ENCODE measurements at places on chromosomes 7 and 10.

- no peak for DNase-seq
These were observed 186.8 kb upstream of the CXCL12 start for GRCh38 chr10:44571701-44572100.

GRCh38 chr7:113444261-113444660 lies 325.9 kb upstream of the SMIM30 start:
- no peak for DNase-seq

GRCh38 chr7:18401757-18402156 lies 93.8 kb upstream of the HDAC9 start:
- DNase-seq, result no peak

- DNase-seq, result peak; percentile 55
These were observed 180.9 kb downstream of the ANK3 start for GRCh38 chr10:60208676-60209269.

- peak; percentile 59 for DNase-seq
These were observed 337.5 kb upstream of the KCND2 start for GRCh38 chr7:119935418-119936025.

DNA sequence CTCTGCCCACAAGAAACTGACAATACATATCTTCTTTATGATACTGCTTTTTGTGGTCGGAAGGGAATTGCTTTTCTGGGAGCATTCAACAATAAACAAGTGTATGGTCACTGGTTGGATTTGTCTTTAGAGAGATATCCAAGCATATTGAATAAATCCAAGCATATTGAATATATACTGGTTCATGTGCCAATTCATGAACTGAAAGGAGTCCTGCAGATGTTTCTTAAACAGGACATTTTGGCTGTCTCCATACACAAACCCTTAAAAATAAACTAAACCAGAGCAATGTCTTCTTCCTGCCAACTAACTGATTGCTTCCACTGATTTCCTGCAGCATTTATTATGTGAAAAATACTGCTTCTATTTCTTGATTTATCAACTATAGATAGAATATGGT lies 173.9 kb downstream of the FOXP2 start:
- no peak for DNase-seq

DNA sequence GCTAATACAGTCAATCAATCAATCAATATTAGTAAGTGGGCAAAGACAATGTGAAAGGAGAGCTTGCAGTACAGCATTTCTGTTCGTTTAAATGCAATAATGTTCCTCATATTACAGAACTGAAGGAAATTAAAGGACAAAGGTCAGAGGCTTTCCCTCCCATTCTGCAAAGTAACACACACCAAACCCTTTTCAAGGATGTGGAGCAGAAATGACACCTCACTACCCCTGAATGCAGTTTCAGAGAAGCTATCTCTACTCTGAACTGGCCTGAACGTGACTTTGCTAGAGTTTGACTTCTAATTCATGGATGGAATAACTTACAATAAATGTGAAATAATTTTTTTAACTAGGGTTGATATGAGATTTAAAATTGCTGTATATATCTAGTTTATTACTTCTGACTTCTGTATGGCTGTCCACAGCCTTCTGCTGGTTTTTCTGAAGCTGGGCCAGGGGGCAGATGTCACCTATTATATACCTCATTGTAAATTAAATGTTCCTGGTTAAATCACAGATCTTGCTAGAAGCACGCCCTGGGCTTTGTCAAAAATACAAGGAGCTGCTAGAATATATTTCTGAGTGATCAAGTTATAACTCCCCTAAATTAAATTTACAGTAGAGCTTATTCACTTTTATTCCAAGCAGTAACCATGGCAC lies 156.9 kb upstream of the C7orf33 start:
- no peak for DNase-seq

DNA sequence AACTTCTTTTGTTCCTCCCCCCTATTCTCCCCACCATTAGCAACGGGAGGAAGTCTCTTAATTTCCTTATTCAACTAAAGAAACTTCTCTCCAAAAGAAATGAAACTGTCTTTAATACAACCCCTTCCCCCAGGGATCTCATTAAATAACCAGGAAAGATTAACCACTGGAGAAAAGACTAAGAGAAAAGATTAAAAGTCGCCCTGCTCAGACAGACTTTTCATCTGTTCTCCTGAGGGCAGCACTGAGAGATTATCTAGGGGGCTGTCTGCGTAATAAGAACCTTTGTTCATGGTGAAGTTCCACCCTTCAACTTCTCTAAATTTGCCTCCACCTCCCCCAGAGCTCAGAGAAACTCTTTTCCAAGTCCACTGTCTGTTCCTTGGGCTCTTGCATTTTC lies 105.5 kb downstream of the HGF start:
- DNase-seq, result no peak

- no peak for DNase-seq
These were observed 284.4 kb upstream of the PHYHIPL start for GRCh38 chr10:58892031-58892531.

DNA sequence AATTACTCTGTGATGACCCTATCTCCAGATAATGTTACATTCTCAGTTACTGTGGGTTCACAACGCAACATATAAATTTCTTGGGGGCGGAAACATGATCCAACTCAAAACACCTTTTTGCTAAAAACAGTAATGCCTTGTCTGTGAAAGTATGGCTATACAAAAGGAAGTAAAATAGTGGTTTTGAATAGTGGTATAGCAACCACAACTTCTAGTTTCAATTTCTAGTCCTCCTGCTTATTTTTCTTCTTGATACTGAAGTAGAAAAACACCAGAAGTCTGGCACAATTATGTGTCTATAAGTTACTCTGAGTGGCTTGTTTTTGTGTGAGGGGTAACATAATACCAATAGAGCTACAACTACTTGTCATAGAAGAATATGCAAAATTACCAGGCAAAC lies 21.5 kb upstream of the ZNF800 start:
- no peak for DNase-seq

DNA sequence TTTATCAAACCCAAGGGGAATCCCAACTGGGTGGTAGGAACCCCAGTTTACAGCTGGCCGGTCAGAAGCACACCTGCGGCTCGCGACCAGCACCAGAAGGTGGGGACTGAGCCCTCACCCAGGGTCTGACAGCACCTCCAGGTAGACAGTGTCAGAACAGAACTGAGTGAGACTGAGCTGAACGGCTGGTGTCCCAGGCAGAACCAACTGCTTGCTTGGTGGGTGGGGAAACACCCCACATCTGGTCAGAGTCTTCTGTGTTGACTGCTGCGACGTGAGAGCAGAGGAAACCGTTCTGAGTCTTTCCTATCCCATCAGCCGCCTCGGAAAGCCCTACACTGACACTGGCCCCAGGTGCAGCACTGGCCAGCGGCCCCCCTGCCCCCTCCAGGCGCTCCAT lies 160.7 kb downstream of the MAD1L1 start:
- DNase-seq, result no peak

DNA sequence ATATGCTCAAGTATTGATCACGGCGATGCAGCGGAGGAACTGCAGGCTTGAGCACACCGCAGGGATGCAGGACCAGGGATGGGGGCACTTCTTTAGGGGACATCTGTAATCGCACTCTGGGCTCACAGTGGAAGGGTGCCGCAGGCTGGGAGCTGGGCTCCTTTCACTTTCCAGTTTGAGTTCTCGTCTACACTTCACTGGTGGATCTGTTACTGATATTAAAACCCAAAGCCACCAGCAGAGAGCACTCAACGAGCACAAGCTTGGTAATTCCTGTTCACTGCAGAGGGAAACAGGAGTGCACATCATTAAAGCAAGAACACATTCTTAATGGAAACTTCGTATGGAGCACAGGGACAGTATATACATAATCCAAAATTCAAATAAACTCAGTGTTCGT lies 91.3 kb downstream of the PARD3 start:
- no peak for DNase-seq

DNA sequence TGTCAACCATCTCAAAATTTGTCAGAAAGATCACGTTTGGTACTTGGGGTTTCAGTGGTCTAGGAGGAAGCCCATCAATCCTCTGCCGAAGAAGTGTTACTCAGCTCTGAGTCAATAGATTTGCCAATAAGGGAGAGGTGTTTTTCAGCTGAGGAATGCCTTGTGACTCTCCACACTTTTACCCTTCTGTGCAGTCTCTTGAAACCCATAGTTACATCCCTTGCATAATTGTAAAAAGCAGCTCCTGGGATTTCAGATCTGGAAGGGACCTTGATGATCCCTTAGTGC lies 47.5 kb downstream of the INSYN2A start:
- DNase-seq, result no peak

- DNase-seq, result no peak
These were observed 121.1 kb downstream of the AOAH start for GRCh38 chr7:36602934-36603887.

- DNase-seq, result no peak
These were observed 65.9 kb downstream of the BBS9 start for GRCh38 chr7:33195264-33195663.

- DNase-seq, result no peak
These were observed 140.2 kb upstream of the KLF6 start for GRCh38 chr10:3925184-3925583.

GRCh38 chr7:129469930-129470329 lies 32.4 kb upstream of the SMKR1 start:
- no peak for DNase-seq

- no peak for DNase-seq
These were observed 154.0 kb downstream of the REEP3 start for GRCh38 chr10:63675171-63675570.

GRCh38 chr7:44971902-44972441 lies 6.8 kb downstream of the MYO1G start:
- no peak for DNase-seq

- no peak for DNase-seq
These were observed 91.5 kb upstream of the LRRC4 start for GRCh38 chr7:128122576-128123290.

DNA sequence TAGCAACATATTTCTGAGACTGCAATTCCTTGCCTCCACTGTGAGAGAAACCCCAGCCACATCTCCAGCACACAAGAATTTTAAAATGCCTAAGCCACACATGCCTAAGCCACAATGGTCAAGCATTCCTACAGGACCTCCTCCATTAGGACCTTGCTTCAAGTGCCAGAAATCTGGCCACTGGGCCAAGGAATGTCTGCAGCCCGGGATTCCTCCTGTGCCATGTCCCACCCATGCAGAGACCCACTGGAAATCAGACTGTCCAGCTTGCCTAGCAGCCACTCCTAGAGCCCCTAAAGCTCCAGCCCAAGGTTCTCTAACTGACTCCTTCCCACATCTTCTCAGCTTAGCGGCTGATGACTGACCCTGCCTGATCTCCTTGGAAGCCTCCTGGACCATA lies 117.5 kb downstream of the AHR start:
- DNase-seq, result no peak

DNA sequence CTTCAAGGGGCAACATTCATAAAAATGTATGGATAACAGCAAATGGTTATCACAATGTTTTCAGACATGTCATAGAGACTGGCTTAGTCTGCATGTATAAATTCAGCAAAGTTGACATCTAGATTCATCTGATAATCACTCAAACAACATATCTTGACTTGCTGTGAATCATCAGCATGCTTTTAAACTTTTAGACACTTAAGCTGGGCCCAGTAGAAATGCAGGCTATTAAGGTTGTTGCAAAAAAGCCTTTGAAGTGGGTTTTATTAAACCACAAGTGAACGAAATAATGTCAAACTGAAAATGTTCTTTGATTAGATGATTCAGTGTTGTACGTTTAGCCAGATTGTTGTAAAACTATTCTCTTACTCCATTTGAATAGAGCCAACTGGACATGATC lies 759.6 kb downstream of the NXPH1 start:
- peak; percentile 9 for DNase-seq

GRCh38 chr7:2982831-2983230 lies 60.8 kb downstream of the CARD11 start:
- DNase-seq, result no peak

DNA sequence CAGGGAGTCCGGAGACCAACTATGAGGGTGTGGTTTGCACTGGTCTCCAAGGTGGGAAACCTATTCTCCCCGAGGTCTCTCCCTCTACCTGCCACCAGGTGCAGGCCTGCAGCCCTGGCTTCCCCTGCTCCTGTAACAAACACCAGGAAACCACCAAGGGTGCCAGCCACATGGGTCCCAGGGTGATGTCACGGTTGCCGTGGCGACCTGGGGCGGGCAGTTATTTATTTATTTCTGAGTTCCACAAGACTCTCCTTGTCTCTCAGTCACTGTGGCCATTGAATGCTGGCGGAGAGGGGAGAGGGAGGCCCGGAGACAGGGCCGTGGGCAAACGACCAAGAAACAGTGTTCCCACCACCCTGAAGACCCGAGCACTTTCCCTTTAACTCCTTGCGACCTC lies 27.0 kb downstream of the MMD2 start:
- DNase-seq, result no peak

DNA sequence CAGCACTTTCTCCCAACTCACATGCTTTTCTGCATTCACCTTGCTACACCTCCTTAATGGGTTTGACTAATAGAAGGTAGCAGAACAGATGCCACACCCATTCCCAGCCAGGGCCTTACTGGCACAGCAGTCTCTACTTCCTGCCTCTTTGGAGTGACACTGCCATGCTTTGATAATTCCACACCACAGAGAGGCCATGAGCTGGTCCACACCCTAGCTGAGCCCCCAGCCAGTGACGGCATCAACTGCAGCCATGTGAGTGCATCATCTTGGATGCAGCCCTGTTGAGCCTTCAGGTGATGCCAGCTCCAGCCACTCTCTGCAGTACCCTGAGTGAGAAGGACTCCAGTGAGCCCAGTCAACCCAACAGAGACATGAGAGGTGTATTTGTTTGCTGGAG lies 27.5 kb upstream of the EZH2 start:
- no peak for DNase-seq

GRCh38 chr7:26198781-26199169 lies 1.8 kb downstream of the HNRNPA2B1 start:
- no peak for DNase-seq

GRCh38 chr10:29083096-29083495 lies 205.8 kb upstream of the LYZL1 start:
- peak; percentile 40 for DNase-seq

DNA sequence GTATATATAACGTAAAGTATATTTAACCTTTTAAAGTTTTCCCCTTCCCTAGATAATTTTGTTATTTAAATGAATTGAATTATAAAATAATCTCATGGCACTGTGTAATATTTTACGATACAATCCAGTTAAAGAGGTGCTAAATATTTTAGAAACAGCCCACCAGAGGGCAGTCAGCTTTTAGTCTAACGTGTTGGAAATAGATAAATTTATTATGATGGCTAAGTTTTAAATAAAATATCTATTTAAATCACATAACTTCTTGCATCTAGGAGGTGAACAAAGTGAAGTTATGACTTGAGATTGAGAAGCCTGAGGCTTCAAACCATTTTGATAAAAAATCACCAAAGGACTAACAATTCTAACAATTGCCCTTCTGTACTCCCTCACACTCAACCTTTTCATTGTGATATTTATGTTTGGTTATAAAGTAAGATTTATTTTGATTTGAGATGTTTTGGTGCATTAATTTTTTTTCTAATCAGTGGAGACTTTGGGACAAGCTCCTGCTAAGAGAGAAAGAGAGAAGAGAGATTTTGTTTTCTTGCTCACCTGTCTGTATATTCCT lies 171.5 kb upstream of the SP4 start:
- peak; percentile 63 for DNase-seq

- DNase-seq, result no peak
These were observed 123.6 kb downstream of the PRLHR start for GRCh38 chr10:118471863-118472262.

GRCh38 chr7:110595694-110596093 lies 495.2 kb upstream of the LRRN3 start:
- no peak for DNase-seq
